ENCODE measurements at places on chromosomes 2 and 18.

- DNase-seq: no peak
These were observed 60.0 kb downstream of the CABLES1 start for GRCh38 chr18:23194997-23195957.

DNA sequence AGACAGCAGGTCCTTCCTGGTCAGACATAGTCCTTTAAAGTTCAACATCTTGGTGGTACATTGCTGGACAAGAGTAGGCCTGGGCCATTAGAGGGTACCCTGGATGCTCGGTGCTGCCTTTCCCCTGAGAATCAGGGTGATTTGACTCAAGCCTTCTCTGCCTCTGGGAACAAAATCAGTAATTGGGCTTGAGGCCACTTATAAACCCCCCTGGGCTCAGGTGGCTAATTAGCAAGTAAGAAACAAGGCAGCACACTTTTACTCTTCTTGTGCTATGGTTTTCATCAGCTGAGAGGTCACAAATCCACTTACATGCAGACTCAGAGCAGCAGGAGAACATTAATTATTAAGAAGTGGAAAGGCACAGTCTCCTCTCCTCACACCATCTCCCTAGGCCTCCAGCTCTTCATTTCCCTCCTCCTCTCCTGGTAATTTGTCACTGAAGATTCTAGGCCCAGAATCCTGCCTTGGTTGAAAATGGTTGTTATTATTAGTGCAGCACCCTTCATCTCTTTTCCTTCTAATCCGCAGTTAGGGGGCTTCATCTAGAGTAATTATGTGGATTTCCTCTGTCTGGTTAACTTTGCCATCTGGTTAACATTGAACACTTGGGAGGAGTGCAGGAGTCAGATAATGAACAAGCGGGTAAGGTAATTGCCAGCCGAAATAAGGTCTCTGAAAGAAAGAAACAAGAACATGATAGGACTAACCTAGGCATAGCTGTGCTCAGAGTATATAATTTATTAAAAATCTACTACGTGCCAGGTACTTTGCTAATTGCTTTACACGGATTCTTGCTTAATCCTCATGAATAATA lies 29.7 kb upstream of the CASP10 start:
- no peak for DNase-seq

- no peak for DNase-seq
These were observed 287.2 kb downstream of the RDH14 start for GRCh38 chr2:18273205-18273604.

DNA sequence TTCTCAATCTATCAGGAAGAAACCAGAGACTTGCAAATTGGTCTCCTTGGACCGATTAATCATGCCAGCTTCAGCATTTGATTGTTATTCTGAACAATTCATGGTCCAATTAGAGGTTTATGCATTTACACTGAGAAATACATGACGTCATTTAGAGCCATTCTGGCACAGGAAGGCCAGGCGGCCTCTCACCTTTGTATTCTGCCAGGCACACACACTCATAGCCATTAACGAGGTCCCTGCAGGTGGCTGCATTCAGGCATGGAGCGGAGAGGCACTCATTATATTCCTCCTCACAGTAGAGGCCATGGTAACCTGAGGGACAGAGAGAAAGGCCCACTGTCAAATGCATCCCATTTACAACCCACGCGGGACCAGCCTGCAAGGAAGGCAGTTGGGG lies 146.8 kb upstream of the PID1 start:
- DNase-seq: no peak

DNA sequence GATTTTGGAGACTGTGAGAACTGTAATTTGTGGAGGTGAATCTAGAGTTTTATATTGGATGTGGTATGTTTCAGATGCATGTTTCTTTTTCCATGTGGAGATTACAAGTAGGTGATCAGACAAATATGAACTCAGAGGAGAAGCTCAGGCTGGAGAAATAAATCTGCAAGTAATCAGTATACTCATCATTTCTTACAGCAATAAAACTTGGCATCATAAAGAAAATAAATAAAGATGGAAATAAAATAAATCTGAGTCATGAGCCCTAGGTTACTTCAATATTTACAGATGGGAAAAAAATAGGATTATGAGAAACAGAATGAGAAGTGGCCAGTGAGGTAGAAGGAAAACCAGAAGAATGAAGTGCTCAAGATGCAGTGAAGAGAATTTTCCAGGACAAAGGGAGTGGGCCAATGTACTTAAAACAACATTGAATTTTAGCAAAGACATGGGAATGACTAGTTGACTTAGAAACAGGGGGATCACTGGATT lies 453.8 kb downstream of the DSC3 start:
- DNase-seq: no peak

- no peak for DNase-seq
These were observed 54.1 kb upstream of the RAB6C start for GRCh38 chr2:129925381-129925780.

DNA sequence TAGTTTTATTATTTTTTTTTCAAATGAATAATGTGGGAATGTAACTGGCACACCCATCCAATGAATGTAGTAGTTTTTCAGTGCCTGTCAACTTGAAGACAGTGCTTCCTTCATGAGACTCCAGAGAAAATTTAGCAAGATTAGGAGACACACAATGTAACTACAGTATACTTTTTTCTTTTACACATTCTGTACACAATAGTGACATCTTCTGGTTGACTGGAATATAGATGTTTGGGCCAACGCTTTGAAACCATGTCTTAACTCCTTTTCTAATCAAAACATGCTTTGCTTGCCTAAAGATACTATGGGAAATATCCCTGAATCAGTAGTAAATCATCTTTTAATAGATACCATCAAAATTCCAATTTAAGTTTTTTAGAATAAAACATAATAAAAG lies 229.5 kb upstream of the ZC3H15 start:
- no peak for DNase-seq

- no peak for DNase-seq
These were observed 76.1 kb downstream of the EPB41L3 start for GRCh38 chr18:5467671-5468070.

DNA sequence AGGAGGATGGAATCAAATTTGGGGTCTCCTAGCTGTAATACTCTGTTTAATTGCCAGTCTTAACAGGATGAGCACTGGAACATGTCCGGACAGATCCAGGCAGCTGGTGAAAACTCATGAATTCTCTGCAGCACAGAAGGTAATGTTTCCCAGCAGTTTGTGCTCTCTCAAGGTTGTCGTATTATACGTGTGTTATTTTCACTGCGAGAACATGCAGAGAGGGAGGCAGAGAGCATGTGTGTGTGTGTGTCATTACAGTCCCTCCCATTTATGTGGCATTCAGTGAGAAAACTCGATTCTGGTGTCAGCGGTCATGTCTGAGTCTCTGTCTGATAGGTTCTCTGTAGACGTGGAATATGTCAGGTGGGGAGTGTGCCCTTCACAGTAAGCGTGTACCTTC lies 150.2 kb upstream of the POU3F3 start:
- DNase-seq: no peak

Data from CD8-positive, alpha-beta memory T cell (primary cell).